ENCODE measurements at places on chromosomes 1 and 21. TPM values are rescaled to one million over a fixed set of nuclear protein-coding genes. Genes with fewer than 3 reads are reported as not detected.

DNA sequence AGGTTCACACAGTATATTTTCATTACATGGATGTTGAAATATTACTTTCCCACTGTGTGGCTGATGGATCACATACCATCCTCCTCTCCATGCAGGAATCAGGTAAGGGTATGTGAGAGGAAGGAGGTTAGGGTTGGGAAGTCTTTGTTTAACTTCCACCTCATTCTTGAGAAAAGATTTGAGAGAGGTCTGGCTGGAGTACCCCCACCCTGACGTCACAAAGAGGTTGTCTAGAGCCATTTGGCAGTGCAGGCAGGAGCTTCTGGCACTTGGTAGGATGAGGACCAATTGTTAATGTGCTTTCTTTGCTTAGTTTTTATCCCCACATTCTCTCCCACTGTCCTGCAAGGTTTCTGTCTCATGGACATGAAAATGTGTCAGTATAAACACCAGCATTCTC, 356.6 kb downstream of the DSCAM start:
- no peak for DNase-seq

GRCh38 chr1:234355782-234356510, 17.3 kb upstream of the COA6 start:
- DNase-seq, result no peak

DNA sequence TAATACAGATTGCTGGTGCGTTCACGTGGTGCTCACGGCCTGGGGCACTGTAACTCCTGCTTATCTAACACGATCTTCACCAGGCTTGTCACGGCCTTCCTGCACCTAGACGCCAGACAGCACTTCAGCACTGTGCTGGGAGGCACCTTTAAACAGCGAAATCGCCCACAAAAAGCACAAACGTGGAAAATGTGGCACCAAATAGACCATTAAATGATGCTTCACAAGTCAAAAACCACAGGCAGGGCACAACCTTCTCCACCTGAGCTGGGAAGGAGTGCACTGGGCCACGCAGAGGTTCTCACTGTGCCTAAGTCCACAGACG, 20.0 kb downstream of the IBA57 start:
- no peak for DNase-seq

- peak; percentile 58 for DNase-seq
Observed at GRCh38 chr1:86207323-86207722, 50.8 kb upstream of the COL24A1 start.

DNA sequence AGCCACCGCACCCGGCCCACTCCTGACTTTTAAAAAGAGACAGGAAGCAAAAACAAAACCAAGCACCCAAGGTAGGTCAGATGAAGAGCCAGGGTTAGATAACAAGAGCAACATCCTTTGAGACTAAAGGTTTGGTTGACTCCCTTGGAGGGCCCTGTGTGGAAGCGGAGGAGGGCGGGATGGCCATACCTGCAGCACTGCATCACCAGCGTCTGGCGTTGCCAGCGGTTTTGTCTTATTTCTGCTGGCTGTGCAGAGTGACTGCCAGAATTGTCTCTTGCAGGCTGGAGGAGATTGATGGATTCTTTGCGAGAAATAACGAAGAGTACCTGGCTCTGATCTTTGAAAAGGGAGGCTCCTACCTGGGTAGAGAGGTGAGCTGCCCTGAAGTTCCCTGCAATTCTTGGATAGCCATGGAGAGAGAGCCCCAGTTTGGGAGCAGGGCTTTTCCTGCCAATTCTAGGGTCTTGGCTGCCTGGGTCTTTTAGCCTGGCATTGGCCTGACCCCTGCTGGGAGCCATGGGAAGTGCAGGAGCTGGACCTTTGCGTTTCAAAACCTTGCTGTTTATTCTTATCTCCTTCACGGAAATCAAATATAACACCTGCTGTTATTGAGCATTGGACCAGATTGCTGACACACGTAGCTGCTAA, 24.0 kb downstream of the QSOX1 start:
- DNase-seq, result peak; percentile 54

- no peak for DNase-seq
Observed at GRCh38 chr1:113980110-113980509, 836 bp downstream of the OLFML3 start.

DNA sequence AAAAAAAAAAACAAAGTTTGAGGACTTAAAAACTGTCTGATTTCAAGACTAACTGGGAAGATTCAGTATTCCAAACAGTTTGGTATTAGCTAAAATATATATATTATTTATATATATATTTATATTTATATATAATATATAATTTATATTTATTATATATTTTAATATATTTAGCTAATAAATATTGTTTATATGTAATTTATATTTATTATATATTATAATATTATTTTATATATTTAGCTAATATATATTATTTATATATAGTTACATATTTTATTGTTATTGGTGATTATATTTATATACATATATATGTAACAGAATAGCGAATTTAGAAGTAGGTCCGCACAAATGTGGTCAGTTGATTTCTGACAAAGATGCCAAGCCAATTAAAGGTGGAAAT, 480.2 kb upstream of the C1orf87 start:
- DNase-seq, result no peak

- DNase-seq, result peak; percentile 1
Observed at GRCh38 chr1:163664671-163665335, 343.0 kb downstream of the NUF2 start.

DNA sequence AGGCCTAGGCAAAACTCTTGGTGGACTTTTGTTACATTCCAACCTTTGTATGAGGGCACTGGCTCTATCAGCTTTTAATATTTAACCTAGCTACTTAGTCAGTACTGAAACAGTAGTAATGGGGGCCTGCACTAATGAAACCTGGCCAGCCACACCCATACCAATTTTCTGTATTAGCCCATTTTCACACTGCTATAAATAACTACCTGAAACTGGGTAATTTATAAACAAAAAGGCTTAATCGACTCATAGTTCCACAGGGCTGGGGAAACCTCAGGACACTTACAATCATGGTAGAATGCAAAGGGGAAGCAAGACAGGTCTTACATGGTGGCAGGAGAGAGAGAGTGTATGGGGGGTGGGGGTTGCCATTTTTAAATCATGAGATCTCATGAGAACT, 245.7 kb upstream of the RGS18 start:
- no peak for DNase-seq

DNA sequence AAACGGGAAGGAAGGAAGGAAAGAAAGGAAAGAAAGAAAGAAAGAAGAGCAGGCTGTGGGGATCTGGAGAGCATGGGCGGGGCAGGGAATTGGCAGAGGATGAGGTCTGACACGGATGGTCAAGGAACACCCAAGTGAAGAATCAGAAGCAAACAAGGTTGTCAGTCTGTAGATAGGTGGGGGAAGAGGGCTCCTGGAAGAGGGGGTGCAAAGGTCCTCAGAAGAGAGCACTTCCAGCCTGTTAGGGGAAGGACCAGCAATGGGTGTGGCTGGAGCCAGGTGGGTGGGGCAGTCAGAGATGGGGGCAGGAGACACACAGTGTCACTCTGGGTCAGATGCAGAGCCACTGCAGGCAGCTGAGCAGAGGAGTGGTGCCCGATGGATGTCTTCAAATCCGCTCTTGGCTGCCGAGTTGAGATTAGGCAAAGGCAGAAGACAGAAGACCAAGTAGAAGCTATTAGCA, 11.0 kb upstream of the PLA2G2C start:
- DNase-seq, result no peak

GRCh38 chr1:19042675-19043578, 86.5 kb upstream of the IFFO2 start:
- no peak for DNase-seq

- no peak for DNase-seq
Observed at GRCh38 chr1:86971778-86972177, 57.3 kb downstream of the HS2ST1 start.

GRCh38 chr1:64241069-64241468, 37.6 kb downstream of the UBE2U start:
- no peak for DNase-seq

DNA sequence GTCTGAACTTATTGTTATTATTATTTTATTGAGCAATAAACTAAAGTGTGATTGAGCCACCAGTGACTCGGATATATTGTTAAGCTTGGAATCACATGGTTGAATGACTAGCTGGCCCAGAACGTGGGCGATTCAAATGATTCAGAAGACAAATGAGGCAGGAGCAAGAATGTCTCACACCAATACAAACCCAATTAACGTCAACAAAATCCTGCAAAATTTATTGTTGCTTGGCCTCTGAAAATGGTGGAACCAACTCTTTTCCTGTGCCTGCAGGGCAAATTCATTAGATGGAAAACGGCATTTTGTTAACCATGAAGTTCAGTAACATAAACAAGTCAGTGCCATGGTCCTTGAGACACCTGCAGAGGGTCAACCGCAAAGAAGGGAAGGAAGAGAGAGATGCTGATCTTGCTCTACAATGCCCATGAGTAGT, 482.0 kb downstream of the SETD4 start:
- peak; percentile 50 for DNase-seq

- DNase-seq, result no peak
Observed at GRCh38 chr1:3921765-3922164, 21.7 kb upstream of the C1orf174 start.

DNA sequence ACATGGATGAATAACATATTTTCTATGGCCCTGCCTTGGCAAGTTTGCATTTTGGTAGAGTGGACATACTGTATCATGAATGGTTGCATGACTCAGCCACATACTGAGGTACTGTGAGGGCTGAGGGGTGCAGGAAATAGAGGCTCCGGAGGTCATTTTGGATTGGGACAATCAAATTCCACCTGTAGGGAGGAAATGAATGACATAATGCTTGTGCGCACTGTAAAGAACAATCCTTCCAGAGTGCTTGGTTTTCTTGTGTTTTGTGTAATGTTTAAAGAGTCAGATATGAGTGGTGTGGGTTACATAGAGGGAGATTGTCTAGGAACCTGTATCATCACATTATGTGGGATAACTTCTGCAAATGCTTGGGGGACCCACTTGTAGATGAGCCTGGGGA, 329.9 kb upstream of the PROX1 start:
- DNase-seq, result no peak

DNA sequence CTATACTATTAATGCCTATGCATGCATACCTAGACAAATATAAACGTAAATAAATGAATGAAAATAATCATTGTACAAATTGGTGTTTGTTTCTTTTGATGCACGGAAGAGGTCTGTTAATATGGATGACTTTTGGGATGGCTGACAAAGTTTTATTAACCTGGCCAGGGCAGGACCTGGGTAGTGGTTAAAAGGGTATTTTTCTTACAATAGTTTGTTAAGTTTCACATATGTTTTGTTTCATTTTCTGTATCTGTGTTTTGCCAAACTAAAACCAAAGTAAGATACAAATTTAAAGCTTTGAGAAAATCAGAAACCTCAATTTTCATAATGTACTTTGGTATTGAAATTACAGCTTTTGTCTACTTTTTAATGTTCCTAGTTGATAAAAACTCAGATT, 222.7 kb upstream of the OLFM3 start:
- no peak for DNase-seq

GRCh38 chr1:211698161-211699026, 23.0 kb upstream of the NEK2 start:
- DNase-seq, result peak; percentile 48

DNA sequence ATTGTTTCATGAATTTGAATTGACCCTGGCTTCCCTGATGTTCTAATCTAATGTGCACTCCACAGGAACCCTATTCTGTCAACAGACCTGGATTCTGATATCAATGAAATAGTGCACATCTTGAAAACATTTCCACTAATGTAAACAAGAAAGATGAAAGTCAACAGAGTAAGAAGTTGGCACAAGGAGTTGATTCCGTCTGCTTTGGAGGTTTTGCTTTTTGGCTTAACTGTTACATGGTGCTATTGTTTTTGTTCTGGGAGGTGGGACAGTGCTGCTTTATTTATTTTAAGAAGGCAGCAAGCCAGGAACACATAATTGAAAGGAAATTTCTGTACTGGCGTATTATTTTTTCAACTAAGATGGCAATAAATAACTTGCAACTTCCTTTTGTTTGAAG, 73.3 kb downstream of the LEPR start:
- no peak for DNase-seq

- no peak for DNase-seq
Observed at GRCh38 chr1:31814041-31814511, 1.7 kb downstream of the SPOCD1 start.

DNA sequence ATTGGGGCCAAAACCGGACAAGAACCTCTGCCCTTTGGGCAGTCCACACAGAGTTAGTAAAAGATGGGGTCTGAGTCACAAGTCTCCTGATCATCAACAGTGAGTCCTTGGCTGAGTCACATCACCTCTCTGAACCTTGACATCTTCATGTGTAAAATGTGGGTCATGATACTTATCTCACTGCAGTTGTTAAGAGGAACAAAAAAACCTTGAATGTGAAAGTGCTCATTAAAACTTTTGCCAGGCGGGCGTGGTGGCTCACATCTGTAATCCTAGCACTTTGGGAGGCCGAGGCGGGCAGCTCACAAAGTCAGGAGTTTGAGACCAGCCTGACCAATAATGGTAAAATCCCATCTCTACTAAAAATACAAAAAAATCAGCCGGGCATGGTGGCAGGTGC, 15.7 kb downstream of the S100A16 start:
- no peak for DNase-seq

- no peak for DNase-seq
Observed at GRCh38 chr21:32990666-32991065, 35.1 kb upstream of the OLIG2 start.

DNA sequence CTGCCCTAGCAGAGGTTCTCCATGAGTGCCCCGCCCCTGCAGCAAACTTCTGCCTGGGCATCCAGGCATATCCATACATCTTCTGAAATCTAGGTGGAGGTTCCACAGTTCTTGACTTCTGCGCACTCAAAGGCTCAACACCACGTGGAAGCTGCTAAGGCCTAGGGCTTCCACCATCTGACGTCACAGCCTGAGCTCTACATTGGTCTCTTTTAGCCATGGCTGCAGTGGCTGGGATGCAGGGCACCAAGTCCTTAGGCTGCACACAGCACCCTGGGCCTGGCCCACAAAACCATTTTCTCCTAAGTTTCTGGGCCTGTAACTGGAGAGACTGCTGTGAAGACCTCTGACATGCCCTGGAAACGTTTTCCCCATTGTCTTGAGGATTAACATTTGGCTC, 272.6 kb upstream of the PLXNA2 start:
- DNase-seq, result no peak

DNA sequence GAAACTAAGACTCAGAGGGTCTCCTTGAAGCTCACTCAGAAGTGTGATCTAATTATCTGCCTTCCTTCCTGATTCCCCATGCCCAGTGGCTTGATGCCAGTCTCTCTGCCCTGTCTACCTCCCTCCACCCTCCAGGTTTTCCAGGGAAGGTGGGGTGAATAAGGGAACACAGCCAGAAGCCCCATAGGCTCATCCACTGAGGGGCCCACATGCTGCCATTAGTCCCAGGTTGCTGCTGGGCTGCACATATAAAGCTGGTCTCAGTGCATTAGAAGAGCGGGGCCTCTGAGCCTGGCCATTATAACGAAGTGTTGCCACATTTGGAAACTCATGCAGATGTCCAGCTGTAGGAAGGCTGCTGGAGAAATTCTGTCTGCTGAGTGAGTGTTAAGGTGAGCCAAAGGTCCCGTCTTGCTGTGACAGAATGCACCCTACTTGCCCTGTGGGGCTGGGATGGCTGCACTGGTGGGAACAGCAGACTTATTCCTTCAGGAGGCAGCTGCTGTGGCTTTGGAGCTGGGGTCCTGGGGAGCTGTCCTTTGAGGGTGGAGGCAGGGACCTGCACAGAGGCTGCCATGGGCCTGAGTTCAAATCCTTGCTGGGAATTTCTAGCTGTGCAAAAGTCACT, 2.9 kb downstream of the ADORA1 start:
- DNase-seq, result no peak

JTB gene
- 354 TPM for total RNA-seq

S1PR1 gene
- total RNA-seq, result not detected

TFAP2E gene
- not detected for total RNA-seq

SPATA46 gene
- total RNA-seq, result not detected
